ENCODE measurements at places on chromosomes 7 and 10. TPM values are rescaled to one million over a fixed set of nuclear protein-coding genes. Genes with fewer than 3 reads are reported as not detected.

- DNase-seq: no peak
These were observed 86.2 kb downstream of the CUL2 start for GRCh38 chr10:35003906-35004305.

DNA sequence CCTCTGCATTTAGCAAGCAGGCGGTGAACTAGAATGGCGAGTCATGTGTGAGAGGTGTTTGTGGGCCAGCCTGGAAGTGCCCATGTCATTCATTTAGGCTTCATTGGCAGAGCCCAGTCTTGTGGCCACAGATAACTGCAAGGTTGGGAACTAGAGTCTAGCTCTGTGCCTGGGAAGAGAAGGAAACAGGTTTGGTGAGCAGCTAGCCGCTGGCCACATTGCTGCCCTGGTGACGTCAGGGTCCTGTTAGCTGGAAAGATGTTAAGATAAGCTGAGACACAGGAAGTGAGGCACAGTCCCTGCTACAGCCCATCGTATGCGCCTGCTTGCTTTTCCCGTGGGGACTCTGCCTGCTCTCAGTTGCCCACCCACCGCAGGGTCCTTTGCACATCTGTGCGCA is 185.5 kb downstream of the CAMK1D start:
- DNase-seq: no peak

GRCh38 chr10:125130260-125130659 is 30.1 kb downstream of the CTBP2 start:
- no peak for DNase-seq

DNA sequence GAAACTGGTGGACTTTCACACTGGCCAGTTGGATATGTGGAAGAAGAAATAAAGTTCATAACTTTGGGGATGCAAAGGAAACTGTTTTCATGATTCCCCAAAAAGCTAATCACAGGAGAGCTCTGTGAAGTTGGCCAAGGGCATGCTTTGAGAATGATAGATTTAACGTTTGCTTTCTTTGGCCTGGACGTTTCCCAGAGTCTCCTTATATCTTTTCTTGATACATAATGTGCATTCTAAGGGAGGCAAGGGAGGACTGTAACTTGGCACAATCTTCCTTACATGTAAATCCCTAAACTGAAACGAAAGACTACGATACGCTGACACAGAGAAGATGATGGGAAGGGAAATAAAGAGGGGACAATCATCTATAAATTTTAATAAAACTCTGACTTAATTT is 176.5 kb upstream of the INHBA start:
- no peak for DNase-seq

ORAI2 gene
- 4.3 TPM for total RNA-seq

LIPF gene
- total RNA-seq: not detected

DNA sequence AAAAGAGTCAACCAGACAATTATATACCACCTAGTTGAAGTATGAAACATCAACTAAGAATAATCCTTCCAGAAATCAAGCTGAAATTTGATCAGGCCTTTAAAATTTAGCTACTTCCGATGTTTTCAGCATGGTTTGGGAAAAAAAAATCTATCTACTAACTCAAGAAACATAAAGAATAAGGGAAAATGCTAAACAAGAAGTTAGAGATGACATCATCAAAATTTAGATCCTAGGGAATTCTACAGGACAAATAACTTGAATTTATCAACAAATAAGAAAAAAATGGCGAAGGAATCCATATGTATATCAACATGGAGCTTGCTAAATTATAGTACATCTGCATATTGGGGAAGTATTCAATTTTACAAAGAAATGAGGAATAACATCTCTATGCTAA is 36.3 kb downstream of the HYAL4 start:
- no peak for DNase-seq

C10orf67 gene
- total RNA-seq: 0.54 TPM

- no peak for DNase-seq
These were observed 237.7 kb upstream of the CCDC6 start for GRCh38 chr10:60144099-60144498.

PDE6C gene
- not detected for total RNA-seq

RBP3 gene
- total RNA-seq: not detected

All from Right ventricle myocardium superior (tissue), 1 donor.